ENCODE measurements at places on chromosomes 3 and 15.

GRCh38 chr3:195800240-195800639, 11.5 kb downstream of the MUC4 start:
- DNase-seq, result no peak

- no peak for DNase-seq
Observed at GRCh38 chr3:94156626-94157025, 93.8 kb downstream of the NSUN3 start.

DNA sequence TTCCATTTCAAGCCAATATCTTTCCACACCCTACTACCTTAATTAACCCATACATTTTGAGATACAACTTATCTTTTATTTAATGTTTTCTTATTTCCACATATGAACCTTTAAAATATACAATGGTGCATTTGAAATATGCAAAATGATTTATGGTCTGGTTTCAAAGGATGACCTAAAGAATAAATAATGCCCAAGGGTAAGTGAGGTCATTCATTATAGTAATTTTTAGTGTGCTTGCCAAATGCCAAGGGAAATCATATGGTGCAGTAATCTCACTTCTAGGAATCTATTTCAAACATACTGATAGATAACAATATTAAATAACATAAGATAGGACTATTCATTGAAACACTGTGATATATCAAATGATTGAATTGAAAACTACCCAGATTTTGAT, 1055.4 kb downstream of the AGBL1 start:
- DNase-seq, result no peak

- peak; percentile 60 for DNase-seq
Observed at GRCh38 chr3:136658946-136659682, 93.1 kb downstream of the STAG1 start.

DNA sequence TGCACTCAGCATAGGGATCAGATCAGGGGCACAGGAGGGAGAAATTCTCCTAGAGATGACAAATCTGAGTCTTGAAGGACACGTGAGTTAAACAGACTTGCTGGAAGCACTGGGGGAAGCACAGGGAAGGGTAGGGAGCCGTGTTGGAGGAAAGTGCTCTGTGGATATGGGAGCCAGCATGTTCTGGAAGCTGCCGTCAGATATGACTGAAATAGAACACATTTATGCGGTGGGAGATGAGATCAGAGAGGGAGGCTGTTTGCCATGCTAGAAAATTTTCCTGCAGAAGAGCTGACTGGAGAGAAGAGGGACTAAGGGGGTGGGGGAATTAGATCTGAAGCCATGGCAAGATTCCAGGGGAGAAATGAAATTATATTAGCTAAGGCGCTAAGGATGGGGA, 1.8 kb downstream of the TAMM41 start:
- DNase-seq, result no peak

- DNase-seq, result no peak
Observed at GRCh38 chr3:15355086-15355485, 22.7 kb upstream of the SH3BP5 start.

DNA sequence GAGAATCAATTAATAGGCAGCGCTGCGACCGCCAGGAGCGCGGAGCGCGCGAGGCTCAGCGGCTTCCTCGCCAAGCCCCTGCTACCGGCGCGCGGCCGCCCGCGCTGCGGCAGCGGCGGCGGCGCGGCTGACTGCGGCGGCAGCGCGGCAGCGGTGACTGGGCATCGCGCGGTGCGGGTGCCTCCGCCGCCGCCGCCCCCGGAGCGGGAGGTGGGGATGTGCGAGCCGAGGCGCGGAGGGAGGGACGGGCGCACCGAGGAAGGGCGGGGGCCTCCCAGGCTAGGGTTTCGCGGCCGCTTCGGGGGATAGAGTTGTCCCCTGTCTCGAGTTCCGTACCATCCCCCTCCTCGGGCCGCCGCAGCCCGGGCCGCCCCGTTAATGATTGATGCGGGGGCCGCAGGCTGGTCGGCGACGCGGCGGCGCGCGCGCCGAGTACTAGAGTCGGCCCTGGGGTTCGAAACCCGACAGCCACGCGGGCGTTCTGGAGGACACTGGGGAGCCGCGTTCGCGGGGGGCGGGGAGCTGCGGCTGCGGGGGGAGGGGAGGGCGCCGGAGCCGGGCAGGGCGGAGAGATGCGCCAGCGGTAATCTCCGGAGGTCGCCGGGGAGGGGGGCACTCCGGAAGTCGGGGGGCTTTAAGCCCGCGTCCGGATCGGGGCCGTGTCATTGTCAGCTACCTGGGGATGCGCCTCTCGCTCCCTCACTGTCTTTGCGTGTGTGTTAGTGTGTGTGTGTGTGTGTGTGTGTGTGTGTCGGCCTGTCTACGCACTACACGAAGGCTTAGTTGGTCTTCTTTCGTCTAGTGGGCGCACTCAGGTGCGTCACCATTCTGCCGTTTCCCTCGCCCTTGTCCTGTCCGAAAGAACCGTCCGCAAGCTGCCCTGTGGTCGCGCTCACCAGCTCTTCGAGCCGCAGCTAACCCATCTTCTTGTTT, at the start of gene PAQR9:
Gene PAQR9, minus strand, starts transcription at position 159 of the 933 bp plus-strand sequence. CDS start 338 bp downstream, outside the sequence.
- peak; percentile 19 for DNase-seq

DNA sequence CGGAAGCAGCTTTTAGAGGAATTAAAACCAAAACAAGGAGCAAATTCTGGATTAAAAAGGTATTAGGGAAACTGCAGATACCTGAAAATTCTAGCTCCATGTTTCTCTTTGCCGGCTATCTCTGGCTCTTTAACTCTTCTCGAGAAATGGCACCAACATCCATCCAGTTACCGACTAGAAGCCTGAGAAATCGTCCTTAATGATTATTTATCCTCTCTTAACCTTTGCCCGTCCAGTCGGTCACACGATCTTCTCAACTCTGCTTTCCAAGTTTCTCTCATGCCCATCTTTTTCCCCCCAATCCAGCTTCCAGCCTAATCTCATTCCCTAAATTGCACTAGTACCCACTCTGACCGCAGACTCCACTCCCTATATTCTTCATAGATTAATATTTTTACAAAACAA, 596 bp upstream of the SGO1 start:
- DNase-seq, result peak; percentile 13

GRCh38 chr3:101535221-101535620, 22.2 kb upstream of the SENP7 start:
- DNase-seq, result no peak

DNA sequence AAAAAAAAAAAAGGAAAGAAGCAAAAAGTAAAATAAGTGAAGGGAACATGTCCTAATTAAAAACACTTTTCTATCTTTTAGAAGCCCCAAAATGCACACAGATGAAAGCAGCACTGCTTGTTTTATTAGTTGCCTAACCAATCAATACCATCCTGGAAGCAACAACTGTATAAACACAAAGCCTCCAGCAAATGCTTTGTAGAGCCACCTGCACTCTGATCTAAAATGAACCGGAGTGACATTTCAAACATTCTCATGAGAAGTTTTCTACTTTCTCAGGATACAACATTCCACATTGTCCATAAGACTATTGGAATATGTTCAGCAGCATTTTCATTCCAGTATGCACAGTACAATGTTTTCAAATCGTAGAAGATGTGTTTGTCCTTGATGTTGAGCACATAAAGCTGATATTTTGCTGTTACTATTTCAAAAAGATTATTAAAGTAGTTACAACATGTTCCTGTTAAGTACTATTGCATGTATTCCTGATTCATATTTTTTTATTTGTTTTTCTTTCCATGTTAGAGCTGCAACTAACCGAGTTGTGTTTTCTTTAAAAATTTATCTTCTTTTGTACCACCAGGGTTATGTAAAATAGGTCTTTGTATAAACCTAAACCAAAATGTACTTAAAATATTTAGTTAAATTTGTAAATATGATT, 50.3 kb upstream of the PLSCR5 start:
- DNase-seq, result no peak

- no peak for DNase-seq
Observed at GRCh38 chr3:111314898-111315297, 227.1 kb upstream of the CD96 start.
